CD4-positive, alpha-beta T cell treated with Interleukin-15 for 4 hours (primary cell): ENCODE measurements at places on chromosomes 6 and 20.

DNA sequence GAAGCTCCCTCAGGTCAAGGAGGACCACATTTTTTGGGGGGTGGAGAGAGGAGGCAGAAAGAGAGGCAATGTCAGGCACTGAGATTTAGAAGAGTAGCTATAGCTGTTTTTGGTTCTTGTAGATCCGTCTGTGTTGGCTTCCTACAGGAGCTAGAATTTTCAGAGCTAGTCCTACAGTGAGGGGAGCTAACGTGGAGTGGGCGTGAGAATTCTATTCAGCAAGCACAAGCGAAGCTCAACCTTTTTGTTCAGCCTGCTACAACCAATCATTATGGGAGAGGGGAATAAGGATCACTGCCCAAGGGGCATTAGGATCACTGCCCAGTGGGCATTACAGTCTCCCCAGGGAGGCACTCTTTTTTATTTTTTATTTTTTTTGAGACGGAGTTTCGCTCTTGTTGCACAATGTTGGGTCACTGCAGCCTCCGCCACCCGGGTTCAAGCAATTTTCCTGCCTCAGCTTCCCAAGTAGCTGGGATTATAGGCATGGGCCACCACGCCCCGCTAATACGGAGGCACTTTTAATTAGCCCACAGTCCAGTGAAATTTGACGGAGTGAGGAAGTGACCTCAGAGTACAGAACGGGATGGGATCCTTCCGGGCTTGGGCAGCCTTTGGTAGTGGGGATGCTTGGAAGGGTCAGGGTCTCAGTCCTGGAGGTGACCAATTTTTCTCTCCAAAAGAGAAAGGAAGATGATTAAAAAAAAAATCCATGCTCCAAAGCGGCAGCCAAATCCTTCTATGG, 1.1 kb upstream of the PANK2 start:
- DNase-seq, result no peak

DNA sequence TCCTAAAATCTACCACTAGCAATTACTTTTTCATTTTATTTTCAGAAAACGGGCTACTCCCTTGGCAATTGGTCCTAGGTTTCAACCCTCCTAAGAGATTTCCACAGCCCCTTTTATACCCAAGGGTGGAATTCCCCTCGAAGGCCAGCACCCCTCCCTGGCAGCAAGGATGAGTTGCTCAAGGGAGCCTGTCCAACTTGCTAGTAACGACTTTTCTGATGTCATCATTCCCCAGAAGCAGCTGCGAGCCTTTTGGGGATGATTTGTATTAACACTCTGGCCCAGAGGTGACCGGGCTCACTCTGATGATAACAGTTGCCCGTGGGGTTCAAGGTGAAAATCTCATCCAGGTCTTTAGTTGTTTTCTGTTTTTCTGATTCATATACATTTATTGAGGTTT, 30.7 kb upstream of the NAA20 start:
- no peak for DNase-seq

GRCh38 chr6:114740547-114740946, 397.7 kb upstream of the HS3ST5 start:
- no peak for DNase-seq

DNA sequence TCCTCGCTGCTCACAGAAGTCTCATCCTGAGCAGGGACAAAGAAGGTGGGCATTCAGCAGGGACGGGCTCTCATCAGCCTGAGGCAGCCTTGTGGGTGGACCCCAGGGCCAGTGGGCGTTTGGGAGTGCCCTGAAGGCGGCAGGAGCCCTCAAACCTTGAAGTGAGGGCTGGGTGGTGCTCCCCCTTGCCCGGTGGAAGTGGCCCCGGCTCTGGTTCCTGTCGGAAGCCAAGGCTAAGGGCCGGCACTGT, 110.5 kb downstream of the NOL4L start:
- DNase-seq, result no peak

DNA sequence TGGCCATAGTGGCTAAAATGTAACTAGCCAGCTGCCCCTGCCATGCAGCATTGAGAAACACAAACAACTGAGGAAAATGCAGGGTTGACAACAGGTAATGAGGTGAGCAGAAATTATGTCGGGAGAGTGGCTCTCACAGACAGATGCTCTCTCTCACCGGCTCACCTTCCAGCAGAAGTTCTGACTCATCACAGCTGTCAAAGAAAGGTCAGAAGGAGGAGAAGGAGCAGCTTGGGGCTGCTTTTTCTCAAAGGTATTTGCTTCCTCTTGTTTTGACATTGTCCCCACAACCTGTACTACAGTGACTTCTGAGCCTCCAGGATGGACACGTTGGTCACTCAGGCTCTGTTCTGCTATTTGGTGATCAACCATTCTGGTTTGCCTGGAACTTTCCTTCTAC, 190.5 kb upstream of the HEY2 start:
- no peak for DNase-seq

DNA sequence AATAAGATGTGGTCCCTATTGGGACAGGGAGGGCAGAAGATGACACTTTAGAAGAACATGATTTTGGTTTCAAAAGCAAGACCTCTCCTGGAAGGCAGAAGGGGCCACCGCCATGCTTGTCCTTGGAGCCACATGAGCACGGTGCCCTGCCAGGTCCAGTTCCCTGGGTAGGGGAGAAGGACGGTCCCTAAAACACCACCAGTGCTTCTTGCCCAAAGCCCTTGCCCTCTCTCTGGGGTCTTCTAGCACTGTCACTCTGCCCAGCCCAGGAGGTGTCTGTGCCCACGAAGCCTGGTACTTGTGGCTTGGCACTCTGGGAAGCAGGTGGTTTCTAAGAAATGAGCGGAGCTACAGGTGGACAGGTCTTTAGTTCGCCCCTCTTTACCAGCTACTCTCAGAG, 46.0 kb downstream of the PLCG1 start:
- no peak for DNase-seq

GRCh38 chr20:2303673-2304072, 7.9 kb downstream of the TGM3 start:
- no peak for DNase-seq

DNA sequence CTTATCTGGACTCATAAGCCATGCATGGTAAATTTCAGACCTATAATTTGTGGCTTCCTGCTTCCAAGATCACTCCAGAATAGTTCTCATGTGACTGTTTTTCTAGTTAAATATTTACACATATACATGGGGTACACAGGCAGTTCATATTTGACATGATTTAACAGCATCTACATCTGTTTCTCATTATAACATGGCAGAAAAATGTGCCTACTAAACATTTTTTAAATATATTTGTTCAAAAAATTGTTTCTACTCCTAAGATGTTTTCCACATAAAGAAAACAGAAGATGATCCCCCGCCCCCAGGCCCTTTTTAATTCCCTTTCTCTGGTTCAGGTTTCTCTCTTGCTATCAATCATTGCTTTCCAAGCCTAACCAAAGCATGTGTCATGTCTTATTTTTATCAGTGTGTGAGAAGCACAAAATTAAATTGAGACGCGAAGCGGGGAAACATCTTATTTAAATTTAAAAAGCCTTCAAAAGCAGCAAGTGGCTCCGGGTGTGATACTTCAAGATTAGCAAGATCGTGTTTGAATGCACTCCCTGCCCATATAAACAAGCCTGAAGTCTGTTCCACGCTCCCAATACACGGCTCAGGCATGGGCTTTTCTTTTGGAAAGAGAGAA, 37.3 kb downstream of the IPCEF1 start:
- DNase-seq, result no peak
